ENCODE measurements at places on chromosomes 3 and 15.

DNA sequence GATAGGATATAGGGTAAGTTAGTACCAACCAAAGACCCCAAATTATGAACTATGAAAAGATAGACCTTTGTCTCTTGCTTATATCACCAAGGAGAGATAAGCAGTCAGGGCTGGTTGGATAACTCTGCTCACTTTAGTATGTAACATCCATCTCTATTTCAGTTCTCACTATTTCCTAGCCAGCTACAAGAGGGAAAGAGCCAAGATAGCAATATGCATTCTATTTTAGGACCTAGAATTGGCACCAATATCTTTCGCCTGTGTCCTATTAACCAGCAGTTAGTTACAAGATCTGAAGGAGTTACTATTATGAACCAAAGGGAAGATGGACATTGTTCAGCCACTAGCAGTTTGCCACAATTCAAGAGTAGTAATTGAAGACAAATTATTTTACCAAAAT lies 457.5 kb downstream of the NSUN3 start:
- DNase-seq = no peak

DNA sequence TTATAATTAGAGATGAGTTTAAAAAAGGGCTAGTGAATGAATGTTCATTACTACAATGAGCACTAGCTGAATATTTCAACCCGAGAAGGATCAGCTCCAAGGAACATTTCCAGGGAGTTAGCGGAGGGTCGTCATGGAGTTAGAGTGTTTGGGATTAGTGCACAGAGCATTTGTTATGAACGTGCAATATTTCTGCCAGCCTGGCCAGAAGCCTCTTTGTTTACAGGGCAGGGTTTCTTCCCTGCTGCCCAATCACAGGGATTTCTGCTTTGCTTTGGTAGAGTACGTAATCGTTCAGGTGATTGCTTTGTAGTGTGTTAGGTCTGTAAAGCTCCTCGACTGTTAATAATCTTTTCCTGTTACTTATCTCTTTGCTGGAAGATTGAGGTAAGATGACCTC lies 5.9 kb downstream of the CGNL1 start:
- DNase-seq = no peak

GRCh38 chr3:294096-294495 lies 97.5 kb downstream of the CHL1 start:
- DNase-seq = no peak

GRCh38 chr3:65080432-65080831 lies 392.6 kb upstream of the ADAMTS9 start:
- DNase-seq = no peak

DNA sequence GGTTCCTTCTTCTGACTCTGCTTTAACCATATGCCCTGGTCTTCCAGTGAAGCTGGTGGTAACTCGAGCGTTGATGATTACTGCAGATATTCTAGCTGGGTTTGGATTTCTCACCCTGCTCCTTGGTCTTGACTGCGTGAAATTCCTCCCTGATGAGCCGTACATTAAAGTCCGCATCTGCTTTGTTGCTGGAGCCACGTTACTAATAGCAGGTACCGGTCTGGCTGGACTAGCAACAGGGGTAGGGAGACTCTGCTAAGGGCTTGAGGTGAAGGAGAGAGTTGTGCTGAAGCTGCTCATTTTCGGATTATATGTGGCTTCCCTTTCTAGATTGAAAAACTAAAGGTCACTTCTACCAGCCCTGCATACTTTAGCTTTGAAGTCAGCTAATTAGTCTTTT lies 16.8 kb downstream of the CLDN16 start:
- DNase-seq = no peak

DNA sequence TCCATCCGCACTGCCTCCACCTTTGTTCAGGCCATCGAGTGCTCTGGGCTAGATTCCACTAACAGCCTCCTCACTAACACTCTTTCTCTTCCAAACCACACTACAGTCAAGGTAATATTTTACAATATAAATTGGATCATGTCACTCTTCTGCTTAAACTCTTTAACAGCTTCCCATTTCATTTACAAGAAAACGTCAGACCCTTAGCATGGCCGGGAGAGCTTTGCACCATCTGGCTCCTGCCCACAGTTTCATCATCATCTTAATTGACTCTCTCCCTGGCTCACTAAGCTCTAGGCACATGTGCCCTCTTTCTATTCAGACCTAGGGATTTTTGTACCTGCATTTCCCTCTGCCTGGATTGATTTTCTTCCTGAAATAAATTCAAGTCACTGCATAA lies 354.7 kb downstream of the FGF12 start:
- DNase-seq = no peak

- no peak for DNase-seq
These were observed 70.5 kb upstream of the HEG1 start for GRCh38 chr3:125126323-125126722.

- no peak for DNase-seq
These were observed 40.1 kb downstream of the FNDC3B start for GRCh38 chr3:172079326-172079976.

DNA sequence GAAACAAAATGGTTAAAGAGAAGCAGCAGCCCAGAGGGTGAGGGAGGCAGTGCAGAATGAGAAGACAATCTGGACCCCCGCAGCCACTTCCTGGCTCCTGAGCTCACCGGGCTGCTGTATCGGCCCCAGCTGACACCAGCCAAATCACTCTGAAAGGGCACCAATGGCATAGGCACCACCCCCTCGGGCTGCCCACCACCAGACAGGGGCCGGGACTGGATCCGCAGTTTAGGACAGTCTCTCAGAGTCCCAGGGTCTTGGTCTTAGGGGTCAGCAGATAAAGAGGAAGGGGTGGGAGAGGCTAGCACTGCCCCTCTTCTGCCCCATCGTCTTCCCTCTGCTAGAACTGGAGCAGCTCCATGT lies 17.9 kb upstream of the EHD4 start:
- DNase-seq = no peak

- no peak for DNase-seq
These were observed 17.5 kb downstream of the RGMA start for GRCh38 chr15:93071469-93071936.

DNA sequence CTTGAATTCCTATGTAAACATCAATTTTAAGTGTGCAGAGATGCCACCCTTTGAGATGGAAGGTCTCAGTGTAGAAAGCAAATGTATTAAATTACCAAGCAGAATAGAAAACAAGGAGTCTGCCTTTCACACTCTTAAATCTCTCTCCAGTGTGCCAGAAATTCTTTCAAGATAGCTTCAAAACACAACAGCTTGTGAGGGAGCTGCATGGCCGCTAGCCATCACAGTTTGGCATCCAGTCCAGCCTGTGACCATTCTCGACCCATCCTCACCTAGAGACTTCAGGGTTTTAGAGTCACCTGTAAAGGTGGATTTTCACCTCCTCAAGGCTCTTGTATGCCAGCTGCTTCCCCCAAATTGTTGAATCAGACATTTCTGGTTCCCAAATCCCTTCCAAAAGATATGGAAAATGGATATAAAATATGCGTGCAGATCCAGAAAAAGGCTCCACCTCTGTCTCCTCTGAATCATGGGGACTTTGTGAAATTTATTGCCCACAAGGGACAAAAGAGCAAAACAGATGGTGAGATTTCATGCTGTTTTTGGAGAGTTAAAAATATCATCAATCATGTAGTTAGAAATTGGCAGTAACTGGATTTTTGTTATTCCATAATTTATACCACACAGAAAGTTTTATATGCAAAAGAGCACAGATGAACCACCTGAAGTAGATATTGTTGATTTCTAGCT lies 114.2 kb upstream of the THRB start:
- DNase-seq = no peak

DNA sequence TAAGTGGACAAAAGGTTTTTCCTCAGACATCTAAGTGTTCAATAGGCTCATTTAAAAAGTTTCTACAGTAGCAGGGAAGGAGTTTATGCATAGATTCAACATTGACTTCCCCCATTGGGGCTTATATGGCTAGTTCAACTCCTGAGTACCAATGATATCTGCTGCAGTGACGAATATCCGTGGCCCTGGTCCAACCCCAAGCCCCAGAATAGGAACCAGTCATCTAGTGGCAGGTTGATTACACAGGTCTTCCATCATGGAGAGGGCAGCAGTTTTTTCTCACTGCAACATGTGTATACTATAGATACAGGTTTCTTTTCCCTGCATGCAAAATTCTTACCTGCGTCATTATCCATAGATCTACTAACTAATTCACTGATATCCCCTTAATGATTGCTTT lies 45.8 kb upstream of the KPNA4 start:
- DNase-seq = no peak

- no peak for DNase-seq
These were observed 521.5 kb upstream of the PPP2R3A start for GRCh38 chr3:135444058-135444457.

DNA sequence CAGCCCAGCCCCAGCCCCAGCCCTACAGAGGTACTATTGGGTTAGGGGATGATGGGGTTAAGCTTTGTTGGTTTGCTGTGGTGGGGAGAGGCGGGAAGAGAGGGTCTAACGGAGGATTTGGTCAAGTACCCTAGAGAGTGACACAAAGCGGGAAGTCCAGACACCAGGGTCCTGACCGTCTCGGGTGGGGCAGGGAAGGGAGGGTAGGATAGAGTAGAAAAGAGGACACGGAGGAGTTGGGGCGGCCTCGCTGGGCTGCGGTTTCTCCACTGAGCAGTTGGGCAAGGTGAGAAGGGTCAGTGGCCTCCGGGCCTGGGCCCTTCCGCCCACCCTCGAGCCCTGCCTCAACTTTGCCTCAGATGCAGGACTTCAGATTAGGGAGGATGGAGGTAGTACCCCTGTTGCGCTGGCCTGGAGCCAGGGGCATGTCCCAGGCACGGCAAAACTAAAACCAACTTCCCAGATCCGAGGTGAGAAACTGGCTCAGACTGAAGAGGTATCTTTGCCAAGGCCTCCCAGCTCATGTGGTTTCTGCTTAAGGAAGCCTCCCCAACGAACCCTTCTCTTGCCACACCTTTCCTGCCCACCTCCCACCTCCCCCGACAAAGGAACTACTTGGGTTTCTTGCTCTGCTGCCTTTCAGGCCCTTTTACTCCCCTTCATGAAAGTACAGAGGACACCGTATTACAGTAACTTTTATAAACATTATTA lies 551 bp downstream of the PML start:
- DNase-seq = no peak

DNA sequence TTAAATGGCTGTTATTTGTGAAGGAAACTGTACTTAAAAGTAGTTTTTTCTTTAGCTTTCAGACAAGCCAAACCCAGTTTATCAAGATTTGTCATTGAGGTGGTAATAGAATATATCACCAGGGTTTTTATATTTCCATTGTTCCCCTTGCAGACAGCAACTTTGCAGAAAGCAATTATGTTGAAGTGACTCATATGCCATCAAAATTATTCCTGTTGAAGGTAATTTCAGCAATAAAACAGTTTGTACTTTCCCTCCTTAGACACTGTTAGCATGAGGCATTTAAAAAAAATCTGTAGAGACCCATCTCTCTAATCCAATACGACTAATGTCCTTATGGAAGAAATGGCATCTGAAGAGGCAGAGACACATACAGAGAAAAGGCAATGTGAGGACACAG lies 219.0 kb downstream of the NFKBIZ start:
- no peak for DNase-seq

- no peak for DNase-seq
These were observed 71.9 kb upstream of the CHL1 start for GRCh38 chr3:124557-125179.

DNA sequence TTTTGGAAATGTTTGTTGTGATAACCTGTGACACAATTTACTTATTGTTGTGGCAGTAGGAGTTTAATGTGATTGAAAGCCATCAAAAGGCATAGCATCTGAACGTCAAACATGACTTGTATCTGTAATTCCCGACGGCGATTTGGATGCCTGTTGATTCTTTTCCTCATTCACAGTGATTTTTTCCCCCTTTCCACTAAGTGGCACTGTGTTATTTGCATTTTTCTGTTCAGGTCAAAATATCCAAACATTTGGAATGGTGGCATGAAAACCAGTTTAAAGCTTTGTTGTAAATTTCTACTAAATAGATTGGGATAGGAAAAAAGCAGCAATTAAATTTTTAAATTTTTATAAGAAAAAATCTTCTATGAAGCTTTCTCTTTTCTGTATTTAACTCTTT lies 259.9 kb upstream of the KCNH8 start:
- no peak for DNase-seq

DNA sequence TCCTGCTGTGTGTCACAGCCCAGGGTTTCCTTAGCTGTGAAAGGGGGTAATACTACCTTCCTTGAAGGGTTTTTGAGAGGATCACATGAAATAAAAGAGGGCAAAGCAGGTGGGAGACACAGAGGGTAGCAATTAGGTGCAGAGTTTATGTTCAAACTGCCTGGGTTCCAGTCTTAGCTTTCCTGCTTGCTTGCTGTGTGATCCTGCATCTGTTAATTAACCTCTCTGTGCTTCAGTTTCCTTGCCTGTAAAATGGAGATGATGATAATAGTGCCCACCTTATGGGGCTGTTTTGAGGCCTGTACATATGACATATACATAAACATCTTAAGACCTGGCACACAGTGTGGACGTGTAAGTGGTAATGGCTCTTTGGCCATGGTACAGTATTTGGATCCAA lies 35.0 kb downstream of the SPSB4 start:
- no peak for DNase-seq

- no peak for DNase-seq
These were observed 51.4 kb upstream of the CTSH start for GRCh38 chr15:78995921-78996893.

GRCh38 chr3:8481380-8481779 lies 20.2 kb upstream of the LMCD1 start:
- no peak for DNase-seq

- DNase-seq = no peak
These were observed 39.9 kb downstream of the RAB6B start for GRCh38 chr3:133855772-133856171.

- DNase-seq = no peak
These were observed 637.1 kb upstream of the CCDC54 start for GRCh38 chr3:106740116-106740515.

GRCh38 chr3:123667784-123668183 lies 82.9 kb upstream of the HACD2 start:
- DNase-seq = no peak

DNA sequence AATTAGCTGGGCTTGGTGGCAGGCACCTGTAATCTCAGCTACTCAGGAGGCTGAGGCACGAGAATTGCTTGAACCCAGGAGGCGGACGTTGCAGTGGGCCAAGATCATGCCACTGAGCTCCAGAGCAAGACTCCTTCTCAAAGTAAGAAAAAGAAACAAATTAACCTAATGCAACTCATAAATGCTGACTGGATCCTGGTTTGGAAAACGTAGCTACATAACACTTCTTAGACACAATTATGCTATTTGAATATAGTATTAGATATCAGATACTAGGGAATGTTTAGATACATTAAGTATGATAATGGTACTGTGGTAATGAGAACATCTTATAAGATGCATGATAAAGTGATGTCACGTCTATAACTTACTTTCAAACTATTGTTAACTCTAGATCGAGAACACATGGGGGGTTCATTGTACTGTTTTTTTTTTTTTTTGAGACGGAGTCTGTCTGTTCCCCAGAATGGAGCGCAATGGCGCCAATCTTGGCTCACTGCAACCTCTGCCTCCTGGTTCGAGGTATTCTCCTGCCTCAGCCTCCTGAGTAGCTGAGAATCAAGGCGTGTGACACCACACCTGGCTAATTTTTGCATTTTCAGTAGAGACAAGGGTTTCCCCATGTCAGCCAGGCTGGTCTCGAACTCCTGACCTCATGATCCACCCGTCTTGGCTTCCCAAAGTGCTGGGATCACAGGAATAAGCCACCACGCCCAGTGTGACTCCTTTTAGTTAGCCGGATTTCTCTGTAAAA lies 5.9 kb upstream of the ISY1 start:
- no peak for DNase-seq
